Stimulated activated CD4-positive, alpha-beta T cell treated with anti-CD3 and anti-CD28 coated beads, Interleukin-4, amount 100 ng/mL, for 4 hours (primary cell): ENCODE measurements at places on chromosomes 2 and 18.

DNA sequence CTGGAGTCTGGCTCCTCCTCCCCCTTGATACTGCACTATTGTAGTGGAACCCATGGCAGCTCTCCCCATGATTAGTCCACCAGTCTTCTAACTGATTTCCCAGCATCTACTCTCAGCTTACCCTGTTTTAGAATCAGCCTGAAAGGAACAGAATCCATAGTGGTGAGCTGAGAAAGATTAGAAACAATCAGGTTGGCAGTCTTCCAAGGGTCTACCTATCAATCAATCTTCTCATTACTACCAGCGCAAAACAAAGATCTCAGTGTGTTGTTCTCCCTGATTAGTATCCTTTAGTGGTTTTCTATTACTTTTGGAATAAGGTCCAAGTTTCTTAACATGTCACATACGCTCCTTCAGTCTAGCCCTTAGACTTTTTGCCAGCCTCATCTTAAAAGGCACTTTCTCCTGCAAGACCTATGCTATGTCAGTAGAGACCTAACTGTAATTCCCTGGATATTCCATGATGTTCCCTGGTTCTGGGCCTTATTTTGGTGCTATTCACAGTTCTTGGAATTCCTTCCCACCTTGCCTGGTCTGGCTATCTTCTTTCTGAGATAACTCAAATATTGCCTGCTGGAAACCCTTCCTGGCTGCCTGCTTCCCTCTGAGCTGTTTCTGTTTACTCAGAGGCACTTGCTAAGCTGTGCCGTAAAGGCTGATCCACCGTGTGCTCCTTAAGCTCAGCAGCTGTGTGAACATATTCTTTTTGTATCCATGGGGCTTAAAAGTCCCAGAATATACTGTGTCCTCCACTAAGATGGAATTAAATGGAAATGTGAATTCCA is 32.6 kb downstream of the LAMA3 start:
- no peak for DNase-seq

GRCh38 chr2:218129458-218130135 is 3.8 kb downstream of the CXCR2 start:
- DNase-seq, result no peak

- no peak for DNase-seq
Measured at GRCh38 chr18:24187049-24187448, 48.2 kb downstream of the CABYR start.

DNA sequence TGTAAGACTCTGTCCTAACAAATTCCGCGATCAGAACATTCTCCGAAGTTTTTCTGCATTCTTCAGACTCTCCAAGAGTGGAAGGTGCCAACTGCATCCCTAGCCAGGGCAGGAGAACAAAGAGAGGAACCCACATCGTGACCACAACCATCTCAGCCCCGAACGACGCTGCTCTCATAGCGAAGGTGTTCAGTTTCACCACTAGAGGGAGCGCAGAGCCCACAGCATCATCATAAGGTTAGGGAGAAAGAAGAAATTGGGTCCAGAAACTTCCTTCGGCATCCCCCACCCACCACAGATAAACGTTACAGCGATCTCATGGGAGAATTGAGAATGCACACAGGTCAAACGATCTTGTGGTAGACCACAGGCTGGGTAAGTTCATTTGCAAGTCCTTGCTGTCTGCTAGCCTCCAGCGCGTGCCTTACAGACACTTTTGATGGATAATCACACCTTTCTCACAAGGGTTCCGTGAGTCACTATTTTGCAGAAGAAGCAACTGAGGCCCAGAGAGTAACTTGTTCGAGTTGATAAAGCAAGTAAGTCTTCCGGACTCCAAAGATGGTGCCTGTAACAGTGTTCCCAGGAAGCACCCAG is 53.7 kb upstream of the ARL4C start:
- DNase-seq, result peak; percentile 38

GRCh38 chr2:217067787-217068186 is 207.9 kb upstream of the TNP1 start:
- no peak for DNase-seq

- DNase-seq, result no peak
Measured at GRCh38 chr18:51132256-51132935, 65.1 kb downstream of the MEX3C start.

DNA sequence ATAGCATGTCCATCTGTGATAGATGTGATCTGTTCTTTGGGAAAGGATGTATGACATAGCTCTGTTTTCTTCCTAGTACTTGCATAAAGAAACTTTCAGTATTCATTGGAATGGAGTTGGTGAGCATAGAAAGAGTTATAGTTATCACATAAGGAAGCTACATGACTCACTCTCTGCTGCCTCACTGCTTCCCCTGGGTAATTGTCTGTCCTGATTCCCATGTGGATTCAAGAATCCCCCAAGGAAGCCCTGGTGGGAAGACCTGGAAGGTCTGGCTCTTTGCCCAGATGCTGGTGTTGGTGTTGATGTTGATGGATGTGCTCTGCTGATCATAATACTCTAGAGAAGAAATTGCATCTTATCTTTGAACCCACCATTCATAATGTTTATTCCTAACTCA is 60.6 kb downstream of the PTPN4 start:
- DNase-seq, result no peak

DNA sequence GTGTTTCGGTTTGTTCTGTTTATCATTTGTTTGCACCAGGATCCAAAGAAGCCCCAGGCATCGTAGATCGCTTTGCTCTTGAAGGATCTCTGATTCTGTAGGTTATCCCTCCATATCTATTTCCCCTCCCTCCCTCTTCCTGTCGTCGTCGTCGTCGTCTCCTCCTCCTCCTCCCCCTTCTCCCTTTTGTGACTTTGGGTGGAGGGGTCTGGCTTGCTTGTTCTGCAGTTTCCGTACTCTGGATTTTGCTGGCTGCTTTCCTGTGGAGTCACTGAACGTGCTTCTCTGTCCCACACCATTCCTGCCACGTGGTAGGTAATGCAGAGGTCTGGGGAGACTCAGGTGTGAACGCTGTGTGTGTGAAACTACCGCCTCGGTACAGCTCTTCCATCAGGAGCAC is 225.0 kb downstream of the LDLRAD4 start:
- DNase-seq, result no peak

DNA sequence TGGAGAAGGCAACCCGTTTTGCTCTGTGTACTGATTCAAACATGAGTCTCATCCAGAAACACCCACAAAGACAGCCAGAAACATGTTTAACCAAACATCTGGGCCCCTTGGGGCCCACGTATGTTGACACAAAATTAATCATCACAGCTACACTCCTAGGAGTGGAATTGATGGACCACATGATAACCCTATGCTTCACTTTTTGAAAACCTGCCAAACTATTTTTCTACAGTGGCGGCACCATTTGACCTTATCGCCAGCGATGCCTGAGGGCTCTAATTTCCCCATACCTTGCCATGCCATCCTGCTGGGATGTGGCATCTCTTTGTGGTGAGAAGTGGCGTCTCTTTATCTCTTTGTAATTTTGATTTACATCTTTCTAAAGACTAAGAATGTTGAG is 38.5 kb downstream of the PSMG2 start:
- no peak for DNase-seq

- DNase-seq, result no peak
Measured at GRCh38 chr2:120283649-120284048, 31.0 kb downstream of the RALB start.

DNA sequence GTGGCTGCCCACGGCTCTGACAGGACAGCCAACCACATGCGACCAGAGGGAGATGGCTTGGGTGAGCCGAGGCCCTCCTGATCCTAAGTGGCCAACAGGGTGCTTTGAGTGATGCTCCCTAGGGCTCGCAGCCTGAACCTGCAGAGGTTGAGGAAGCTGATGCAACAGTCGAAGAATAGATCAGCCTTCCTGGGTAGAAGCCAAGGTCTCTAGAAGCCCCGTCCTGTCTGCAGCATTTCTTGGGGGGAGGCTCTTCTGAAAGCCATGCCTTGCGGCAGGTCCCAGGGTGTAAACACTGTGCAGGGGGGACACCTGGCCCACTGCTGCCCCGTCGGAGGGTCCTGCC is 136.4 kb downstream of the HDAC4 start:
- DNase-seq, result no peak

DNA sequence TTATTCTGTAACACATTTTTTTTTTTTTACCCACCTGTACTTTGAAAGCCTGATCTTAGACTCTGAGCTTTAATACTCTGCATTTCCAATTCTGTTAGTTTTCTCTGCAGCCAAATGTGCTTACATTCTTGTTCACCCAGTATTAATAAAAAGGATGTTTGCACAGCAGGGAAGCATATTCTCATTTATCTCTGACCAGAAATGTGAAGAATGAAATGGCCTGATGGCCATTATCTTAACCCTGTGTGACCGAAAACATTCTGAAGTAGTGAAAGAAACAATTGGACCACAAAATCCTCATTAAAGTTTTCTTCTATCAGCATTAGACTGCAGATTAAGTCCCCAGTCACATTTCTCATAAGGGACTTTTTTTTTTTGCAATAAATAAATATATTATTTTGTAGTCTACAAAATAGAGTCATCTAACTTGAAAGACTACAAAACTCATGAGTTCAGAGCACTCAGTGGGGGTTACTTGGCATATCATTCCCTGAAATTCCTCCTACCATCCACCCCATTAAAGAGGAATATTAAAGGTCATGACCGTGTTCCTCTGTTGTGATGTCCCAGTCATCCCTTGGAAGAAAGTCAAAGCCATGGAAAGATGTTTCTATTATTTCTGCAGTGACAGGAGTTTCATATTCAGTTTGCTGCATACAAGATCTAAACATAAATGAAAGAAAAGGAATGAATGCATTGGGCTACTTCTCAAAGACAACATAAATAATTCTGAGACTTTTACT is 364.4 kb downstream of the RND3 start:
- DNase-seq, result no peak

- no peak for DNase-seq
Measured at GRCh38 chr18:68735483-68736343, 20.8 kb upstream of the TMX3 start.

GRCh38 chr2:121282800-121283385 is 2.1 kb downstream of the TFCP2L1 start:
- no peak for DNase-seq

GRCh38 chr18:62634458-62634857 is 80.9 kb upstream of the PHLPP1 start:
- no peak for DNase-seq

GRCh38 chr2:74691929-74692328 is 37.9 kb downstream of the SEMA4F start:
- no peak for DNase-seq

DNA sequence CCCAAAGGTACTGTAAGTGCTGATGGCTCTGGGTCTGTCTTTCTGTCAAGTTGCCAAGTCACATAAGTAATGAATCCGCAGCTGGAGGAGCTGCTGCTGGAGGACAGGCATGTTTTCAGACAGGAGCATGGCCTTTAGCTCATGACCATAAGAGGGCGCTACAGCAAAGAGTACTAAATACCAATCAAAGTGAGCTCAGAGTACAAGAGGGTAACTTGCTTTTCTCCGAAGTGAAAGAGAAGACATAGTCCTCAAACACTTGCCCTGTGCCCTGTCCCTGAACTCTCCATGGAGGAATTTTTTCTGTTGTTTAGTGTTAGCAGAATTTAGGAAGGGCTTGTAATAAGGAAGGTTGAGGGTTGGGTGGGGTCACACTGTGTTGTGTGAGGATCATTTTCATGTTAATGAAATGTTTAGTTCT is 58.0 kb upstream of the EML6 start:
- DNase-seq, result no peak

DNA sequence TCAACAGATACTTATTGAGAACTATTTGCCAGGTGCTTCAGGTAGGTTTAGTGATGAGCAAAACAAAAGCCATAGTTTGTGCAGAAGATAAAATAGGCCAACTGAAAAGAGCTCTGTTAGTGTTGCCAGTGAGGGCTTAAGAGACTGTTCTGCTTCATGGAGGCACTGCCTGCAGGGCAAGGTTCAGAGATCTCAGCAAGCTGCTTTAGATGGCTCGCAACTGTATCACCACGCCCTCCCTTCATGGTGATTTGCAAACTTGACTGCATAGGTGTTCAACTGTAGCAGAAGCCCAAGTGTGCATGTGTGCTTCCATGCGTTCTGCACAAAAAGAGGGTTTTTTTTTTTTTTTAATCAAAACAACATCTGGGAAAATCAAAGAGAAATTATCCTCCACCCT is 84.5 kb downstream of the RAPH1 start:
- no peak for DNase-seq

GRCh38 chr18:45775743-45776142 is 49.7 kb upstream of the SIGLEC15 start:
- no peak for DNase-seq

DNA sequence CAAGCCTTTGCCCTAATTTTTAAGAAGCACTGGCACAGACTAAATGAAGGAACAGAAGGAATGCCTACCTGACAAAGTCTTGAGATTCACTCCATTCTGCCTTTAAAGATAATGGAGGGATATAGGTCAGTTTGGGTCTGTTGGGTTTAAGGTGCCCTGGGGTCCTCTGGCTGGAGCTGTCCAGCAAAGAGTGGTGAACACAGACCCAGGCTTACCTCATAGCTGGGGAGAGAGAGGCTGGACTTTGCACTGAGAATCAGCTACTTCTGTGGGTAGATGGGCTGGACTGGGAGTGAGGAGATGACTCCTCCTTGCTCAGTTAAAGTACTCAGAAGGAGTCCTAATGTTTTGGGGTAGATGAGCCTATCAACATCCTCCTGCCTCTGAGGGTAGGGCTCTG is 64.4 kb upstream of the CXCR4 start:
- no peak for DNase-seq

DNA sequence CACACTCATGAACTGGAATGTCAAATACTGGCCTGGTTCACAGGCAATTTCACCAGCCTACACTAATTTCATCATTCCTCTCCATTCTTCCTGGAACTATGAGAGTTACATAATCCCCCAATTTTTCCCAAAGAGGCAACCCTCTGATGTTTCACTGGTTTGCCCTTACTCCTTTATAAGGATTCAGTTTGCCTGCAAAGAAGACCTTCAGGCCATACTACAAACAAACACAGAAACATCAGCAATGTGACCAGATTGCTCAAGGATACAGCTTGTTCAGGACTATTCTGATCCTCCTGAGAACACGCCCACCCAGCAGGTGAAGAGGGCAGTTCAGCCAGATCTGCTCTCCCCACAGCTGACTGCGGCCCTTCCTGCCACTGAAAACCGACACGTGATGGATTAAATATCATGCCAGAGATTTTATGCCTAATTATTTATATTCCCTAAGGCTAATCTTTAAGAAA is 215.5 kb downstream of the ETAA1 start:
- no peak for DNase-seq

DNA sequence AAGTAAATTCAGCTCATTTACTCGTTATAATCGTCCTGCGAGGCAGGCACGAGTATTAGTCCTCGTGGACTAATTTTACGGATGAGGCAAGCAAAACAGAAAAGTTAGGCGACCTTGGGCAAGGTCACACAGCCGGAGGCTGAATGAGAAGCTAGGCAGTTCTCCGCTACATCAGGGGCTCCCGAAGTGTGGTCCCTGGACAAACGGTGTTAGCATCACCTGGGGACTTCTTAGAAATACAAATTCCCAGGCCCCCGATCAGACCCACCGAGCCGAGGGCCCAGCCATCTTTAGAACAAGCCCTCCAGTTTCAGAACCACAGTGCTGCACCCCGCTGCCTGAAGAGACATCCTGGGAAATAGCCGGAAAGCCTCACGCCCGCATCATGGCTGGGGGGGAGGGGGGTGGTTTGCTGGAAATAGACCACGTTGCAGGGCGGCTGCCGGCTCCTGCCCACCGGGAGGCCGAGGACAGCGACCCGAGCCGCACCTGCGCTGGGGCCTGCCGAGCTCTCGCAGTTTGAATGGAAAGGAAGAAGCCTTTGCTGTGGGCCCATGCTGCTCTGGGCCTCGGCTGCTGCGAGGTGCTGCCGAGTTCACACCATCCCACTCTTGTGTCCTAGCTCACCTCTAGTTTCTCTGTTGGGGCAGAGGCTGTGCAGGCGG is 72.2 kb downstream of the TFCP2L1 start:
- no peak for DNase-seq
